SK-MEL-5 (cell line): ENCODE measurements at places on chromosomes 1 and 21.

GRCh38 chr1:109467301-109467777 lies 993 bp downstream of the SYPL2 start:
- DNase-seq, result no peak

DNA sequence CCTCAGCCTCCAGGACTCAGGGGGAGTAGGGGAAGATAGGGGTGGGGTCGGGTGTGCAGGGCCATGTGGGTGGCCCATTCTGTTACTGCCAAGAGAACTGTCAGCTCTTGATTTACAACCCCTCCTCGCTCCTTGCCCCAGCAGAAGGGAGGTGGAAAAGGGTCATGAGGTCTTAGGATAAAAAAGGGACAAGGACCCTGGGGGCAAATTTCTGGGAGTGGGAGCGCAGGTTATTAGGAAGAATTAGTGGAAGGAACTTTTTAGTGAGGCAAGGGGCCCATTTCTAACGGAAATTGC lies 812 bp downstream of the FAM110D start:
- DNase-seq, result no peak

- no peak for DNase-seq
Observed at GRCh38 chr1:221865808-221866207, 123.9 kb upstream of the DUSP10 start.

- DNase-seq, result no peak
Observed at GRCh38 chr21:33544451-33545195, 1.8 kb downstream of the SON start.

DNA sequence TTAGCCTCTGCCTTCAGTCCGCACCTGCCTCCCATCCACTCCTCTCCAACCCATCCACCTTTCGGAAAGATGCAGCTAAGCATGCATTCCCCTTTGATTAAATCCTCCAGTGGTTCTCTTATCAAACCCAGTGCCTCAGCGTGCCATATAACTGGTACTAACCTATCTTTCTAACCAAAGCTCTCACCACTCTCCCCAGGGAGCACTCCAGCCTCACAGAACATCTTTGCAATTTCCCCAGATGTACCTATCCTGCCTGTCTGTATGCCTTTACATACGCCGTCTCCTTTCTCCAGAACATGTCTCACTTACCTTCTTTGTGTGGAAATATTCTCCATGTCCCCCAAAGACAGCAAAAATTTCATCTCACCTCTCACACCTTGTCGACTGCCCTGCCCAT lies 80.0 kb downstream of the SLC25A24 start:
- no peak for DNase-seq
